ENCODE measurements at places on chromosomes 13 and 19. TPM values are rescaled to one million over a fixed set of nuclear protein-coding genes. Genes with fewer than 3 reads are reported as not detected.
A peak's percentile ranks its signal among the peaks of the same experiment; 100 is the strongest.

DNA sequence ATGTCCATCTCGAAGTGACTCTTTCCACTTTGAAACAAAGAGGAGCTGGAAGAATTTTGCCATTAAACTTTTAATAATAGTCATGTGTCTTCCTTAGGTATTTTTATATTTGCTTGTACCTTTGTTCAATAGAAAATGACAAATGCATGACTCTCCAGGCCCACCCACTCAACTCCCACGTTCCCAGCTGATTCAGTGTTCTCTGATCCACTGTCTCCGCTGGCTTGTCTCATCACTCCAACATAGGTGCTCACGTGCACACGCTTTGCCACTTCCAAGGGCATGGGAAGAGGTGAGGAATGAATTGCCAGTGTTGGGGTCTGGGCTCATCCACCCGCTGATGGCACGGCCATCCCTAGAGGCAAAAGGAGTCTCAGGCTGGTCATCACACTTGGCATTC, 24.5 kb downstream of the RASL11A start:
- H3K27me3 ChIP-seq: no peaks in the 10 kb centered on the region
- H3K4me3 ChIP-seq: no peak overlapping the region
- DNase-seq: no peak
- H3K4me1 ChIP-seq: no peaks in the 10 kb centered on the region
- no peak overlapping the region for H3K27ac ChIP-seq
- H3K36me3 ChIP-seq: no peaks in the 10 kb centered on the region

- no peaks in the 10 kb centered on the region for H3K36me3 ChIP-seq
- DNase-seq: no peak
- H3K27me3 ChIP-seq: no peaks in the 10 kb centered on the region
Measured at GRCh38 chr13:36806102-36806501, 12.9 kb upstream of the RFXAP start.

- no peak overlapping the region for H3K27ac ChIP-seq
- no peaks in the 10 kb centered on the region for H3K36me3 ChIP-seq
- no peaks in the 10 kb centered on the region for H3K4me1 ChIP-seq
- no peak for DNase-seq
Measured at GRCh38 chr13:80033286-80033685, 307.6 kb downstream of the SPRY2 start.

DNA sequence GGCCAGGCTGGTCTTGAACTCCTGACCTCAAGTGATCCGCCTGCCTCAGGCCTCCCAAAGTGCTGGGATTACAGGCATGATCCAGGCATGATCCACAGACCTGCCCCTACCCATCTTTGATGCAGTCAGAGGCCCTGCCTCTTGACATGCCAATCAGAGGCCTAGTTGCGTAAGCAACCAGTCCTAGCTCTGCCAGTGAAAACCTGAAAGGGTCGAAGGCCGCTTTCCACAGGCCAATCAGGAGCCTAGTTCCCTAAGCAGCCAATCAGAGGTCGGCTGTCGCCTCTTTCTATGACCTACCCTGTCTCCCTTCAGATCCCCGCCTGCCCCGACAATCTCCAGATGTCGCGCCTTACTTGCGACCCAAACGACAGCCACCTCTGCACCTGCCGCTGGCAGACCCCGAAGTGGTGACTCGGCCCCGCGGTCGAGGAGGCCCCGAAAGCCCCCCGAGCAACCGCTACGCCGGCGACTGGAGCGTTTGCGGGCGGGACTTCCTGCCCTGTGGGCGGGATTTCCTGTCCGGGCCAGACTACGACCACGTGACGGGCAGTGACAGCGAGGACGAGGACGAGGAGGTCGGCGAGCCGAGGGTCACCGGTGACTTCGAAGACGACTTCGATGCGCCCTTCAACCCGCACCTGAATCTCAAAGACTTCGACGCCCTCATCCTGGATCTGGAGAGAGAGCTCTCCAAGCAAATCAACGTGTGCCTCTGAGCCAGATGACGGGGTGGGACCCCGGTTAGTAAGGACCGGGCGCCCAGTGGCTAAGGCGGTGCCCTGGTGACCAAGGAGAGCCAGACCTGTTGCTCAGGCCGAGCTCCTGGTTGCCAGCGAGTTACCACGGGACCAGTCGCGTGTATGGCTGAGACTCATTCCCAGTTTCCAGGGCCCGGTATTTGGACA, 6.3 kb downstream of the SYDE1 start:
- H3K27ac ChIP-seq: no peak overlapping the region
- H3K4me3 ChIP-seq: no peak overlapping the region
- peaks cover 1% of the 10 kb centered on the region for H3K4me1 ChIP-seq

The CALR3 gene
- not detected for total RNA-seq

- H3K27ac ChIP-seq: peak overlapping the region; percentile 47
- H3K4me1 ChIP-seq: peaks cover 17% of the 10 kb centered on the region
- no peaks in the 10 kb centered on the region for H3K36me3 ChIP-seq
- no peaks in the 10 kb centered on the region for H3K27me3 ChIP-seq
- no peak for DNase-seq
Measured at GRCh38 chr13:80239571-80240255, 101.2 kb downstream of the SPRY2 start.

DNA sequence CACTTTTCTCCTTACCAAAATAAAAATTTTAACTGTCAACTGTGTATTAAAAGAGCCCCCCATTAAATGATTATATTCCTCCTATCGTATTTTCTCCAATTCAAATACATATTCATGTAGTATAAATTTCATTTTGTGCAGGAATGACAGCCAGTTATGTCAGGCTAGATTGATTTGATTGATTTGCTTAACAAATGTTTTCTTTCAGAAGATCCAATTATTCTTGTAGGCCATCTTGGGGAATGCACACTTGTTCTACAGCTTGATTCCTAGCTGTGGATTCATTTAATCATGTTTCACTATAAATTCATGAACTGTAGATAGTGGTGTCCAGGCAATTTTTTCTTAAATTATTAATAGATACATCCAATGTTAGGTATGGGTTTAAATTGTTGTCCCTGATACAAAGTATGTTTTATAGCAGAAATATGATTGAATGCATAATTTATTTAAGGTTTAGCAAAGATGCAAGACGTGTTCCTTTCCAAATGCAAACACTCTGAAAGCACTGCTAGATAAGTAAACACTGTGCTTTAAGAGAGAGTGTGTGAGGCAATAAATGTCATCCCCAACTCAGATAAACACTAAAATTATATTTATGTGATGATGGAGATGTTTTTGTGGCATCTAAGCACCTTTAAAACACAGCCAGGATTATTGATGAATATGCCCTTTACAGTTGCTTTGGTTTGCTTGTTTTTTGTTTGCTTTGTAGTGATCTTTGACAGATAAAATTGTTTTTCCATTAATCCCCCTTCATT, 531.1 kb downstream of the DCT start:
- H3K27me3 ChIP-seq: no peaks in the 10 kb centered on the region
- no peak overlapping the region for H3K27ac ChIP-seq
- H3K4me3 ChIP-seq: no peak overlapping the region
- no peak for DNase-seq

GRCh38 chr19:4415352-4415751, 12.9 kb downstream of the CHAF1A start:
- H3K4me1 ChIP-seq: no peaks in the 10 kb centered on the region
- no peak overlapping the region for H3K4me3 ChIP-seq
- DNase-seq: no peak
- H3K27ac ChIP-seq: no peak overlapping the region
- peaks cover 28% of the 10 kb centered on the region for H3K36me3 ChIP-seq

- H3K4me3 ChIP-seq: peak overlapping the region; percentile 94
- H3K27me3 ChIP-seq: no peaks in the 10 kb centered on the region
- no peak for DNase-seq
Measured at GRCh38 chr13:72782717-72783116, 784 bp downstream of the PIBF1 start.

DNA sequence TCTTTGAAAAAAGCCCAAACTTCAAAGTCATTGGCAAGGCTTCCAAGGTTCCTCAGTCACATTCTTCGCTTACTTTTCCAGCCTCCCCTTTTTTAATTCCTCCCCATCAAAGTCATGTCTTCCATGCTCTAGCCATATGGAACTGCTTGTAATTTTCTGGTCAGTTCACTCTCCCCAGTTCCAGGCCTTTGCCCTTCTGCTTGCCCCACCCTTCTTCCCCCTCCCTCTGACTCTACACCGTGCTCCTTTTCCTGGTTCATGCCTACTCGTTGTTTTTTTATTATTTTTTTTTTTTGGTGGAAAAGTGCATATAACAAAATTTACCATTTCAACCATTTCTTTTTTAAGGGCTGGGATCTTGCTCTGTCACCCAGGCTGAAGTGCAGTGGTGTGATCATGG, 102.3 kb downstream of the UBL3 start:
- H3K36me3 ChIP-seq: no peaks in the 10 kb centered on the region
- H3K27ac ChIP-seq: no peak overlapping the region
- DNase-seq: no peak

DNA sequence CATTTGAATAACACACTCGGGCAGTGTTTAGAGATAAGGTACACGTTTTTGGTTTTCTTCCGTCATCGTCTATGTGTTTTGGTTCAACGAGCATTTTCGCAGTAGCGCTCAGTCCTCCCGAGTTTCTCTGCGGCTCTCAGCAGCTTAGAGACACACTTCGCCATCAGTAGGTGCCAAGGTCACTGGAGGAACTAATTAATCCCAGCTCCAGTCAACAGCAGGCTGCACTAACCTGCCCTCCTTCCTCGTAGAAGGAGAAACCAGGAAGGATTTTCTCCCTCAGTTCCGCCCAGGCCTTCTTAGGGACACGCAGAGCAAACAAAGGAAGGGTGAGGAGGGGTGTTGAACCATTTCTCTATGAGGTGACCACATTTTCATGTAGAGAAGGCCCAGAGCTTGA, 12.6 kb downstream of the MBNL2 start:
- H3K27ac ChIP-seq: peak overlapping the region; percentile 33
- H3K4me1 ChIP-seq: peaks cover 86% of the 10 kb centered on the region
- H3K36me3 ChIP-seq: no peaks in the 10 kb centered on the region
- no peak for DNase-seq

DNA sequence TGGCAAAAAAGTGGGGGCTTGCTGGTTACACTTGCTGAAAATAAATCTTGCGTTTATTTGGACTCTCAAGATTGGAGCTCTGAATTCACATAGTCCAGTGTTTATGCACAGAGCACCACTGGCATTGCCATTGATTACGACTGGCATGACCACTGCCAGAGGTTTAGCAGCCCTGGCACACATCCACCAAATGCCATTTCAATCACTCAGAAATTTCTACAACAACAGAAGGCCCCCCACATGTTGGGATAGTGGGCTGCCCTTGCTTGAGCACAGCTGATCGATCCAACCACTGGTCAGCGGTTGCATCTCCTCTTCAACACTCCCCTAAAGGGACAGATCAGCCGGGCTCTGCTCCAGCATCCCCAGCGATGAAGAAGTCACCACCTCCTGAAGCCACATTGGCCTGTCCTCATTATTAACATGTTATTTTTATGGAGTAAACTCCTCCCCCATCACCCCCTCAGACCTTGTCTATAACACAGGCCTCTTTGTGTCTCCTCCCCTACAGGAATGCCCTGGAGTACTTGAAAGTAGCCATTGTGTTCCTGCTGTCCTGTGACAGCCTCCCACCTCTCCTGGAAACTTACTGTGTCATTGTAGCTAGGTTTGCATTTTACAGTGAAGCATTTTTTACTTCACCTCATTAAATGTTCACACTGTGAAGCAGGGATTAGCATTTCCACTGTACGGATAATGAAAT, 51.3 kb downstream of the CDADC1 start:
- no peak overlapping the region for H3K27ac ChIP-seq
- H3K4me1 ChIP-seq: peaks cover 9% of the 10 kb centered on the region
- no peak overlapping the region for H3K4me3 ChIP-seq
- H3K36me3 ChIP-seq: peaks cover 7% of the 10 kb centered on the region
- no peaks in the 10 kb centered on the region for H3K27me3 ChIP-seq
- DNase-seq: no peak

DNA sequence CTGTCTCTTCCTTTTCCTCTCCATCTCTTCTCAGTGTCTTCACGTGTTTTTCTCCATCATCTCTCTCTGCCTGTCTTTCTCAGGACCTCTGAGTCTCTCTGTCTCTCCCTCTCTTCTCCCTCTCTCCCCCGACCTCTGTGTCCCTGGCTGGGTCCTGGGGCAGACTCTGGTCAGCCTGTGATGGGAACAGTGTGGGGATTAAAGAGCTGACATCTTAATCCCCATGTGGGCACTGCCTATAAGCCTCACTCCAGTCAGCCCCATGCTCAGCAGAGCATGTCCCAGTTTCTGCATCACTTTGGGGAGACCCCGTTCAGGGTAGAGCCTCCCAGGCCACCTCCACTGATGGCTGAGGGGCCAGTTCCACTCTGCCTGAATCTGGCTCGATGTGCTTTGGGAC, 16.2 kb downstream of the EGLN2 start:
- H3K4me3 ChIP-seq: no peak overlapping the region
- no peaks in the 10 kb centered on the region for H3K36me3 ChIP-seq
- no peak overlapping the region for H3K27ac ChIP-seq

GRCh38 chr13:106449096-106449495, 86.4 kb downstream of the EFNB2 start:
- no peak overlapping the region for H3K4me3 ChIP-seq
- no peak for DNase-seq
- no peaks in the 10 kb centered on the region for H3K4me1 ChIP-seq
- no peak overlapping the region for H3K27ac ChIP-seq

GRCh38 chr19:28456252-28456651, 756.7 kb downstream of the UQCRFS1 start:
- no peaks in the 10 kb centered on the region for H3K36me3 ChIP-seq
- no peak overlapping the region for H3K4me3 ChIP-seq
- DNase-seq: no peak
- H3K27ac ChIP-seq: no peak overlapping the region
- no peaks in the 10 kb centered on the region for H3K4me1 ChIP-seq

DNA sequence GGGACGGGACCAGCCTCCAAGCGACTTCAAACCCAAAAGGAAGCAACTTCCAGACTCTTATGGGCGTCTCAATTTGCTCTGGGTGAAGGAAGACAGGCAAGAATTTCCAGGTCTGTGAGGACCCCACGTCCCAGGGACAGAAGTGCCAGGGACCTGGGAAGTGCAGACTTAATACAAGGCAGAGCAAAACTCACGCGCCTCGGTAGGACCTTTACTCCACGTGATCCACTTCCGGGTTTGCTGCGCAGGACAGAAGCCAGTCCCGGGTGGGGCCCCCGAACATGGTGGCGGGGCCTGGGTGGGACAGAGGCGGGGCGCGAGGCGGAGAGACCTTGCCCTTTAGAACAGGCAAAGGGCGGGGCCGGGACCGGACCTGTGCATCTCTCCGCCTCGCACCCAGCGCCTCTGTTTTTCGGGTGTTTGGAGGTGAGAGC, 9.3 kb downstream of the ZNF611 start:
- no peaks in the 10 kb centered on the region for H3K27me3 ChIP-seq
- no peak overlapping the region for H3K4me3 ChIP-seq
- H3K27ac ChIP-seq: no peak overlapping the region
- no peak for DNase-seq
- H3K36me3 ChIP-seq: peaks cover 34% of the 10 kb centered on the region
- no peaks in the 10 kb centered on the region for H3K4me1 ChIP-seq

The ZNF431 gene
- 30.5 TPM for total RNA-seq

GRCh38 chr19:56114051-56114777, 6.9 kb downstream of the ZNF787 start:
- peaks cover 85% of the 10 kb centered on the region for H3K4me1 ChIP-seq
- H3K27me3 ChIP-seq: no peaks in the 10 kb centered on the region
- H3K36me3 ChIP-seq: peaks cover 3% of the 10 kb centered on the region
- H3K4me3 ChIP-seq: no peak overlapping the region
- DNase-seq: peak; percentile 45
